ENCODE measurements at places on chromosomes 12 and 14.

- no peak for DNase-seq
Measured at GRCh38 chr12:6316921-6317692, 6.6 kb downstream of the PLEKHG6 start.

GRCh38 chr12:58105225-58106119 lies 164.1 kb downstream of the ATP23 start:
- DNase-seq: no peak

DNA sequence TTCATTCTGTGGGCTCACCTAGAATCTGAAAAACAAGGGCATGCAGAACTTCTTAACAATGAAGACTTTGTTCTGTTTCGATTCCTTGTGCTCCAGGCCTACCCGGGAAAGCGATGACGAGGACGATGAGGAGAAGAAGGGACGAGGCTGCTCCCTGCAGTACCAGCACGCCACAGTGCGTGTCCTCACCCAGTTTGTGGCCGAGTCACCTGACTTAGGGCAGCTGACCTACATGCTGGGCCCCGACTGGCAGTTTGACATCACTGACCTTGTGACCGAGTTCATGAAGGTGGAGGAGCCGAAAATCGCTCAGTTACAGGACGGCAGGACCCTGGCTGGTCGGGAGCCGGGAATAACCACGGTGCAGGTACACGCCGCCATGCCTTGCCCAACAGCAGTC lies 585.4 kb downstream of the AACS start:
- no peak for DNase-seq

- DNase-seq: no peak
Measured at GRCh38 chr12:110165540-110166159, 41.5 kb downstream of the IFT81 start.

All from H1 (cell line).